ENCODE measurements at places on chromosomes 1 and 21. TPM values are rescaled to one million over a fixed set of nuclear protein-coding genes. Genes with fewer than 3 reads are reported as not detected.

Gene FAM151A
- not detected for total RNA-seq

Gene ZBTB18
- total RNA-seq = 9.9 TPM

Gene BECN2
- not detected for total RNA-seq

Gene FMO2
- total RNA-seq = not detected

GRCh38 chr21:42000908-42001307 lies 9.3 kb downstream of the ZBTB21 start:
- no peak overlapping the region for H3K4me3 ChIP-seq
- H3K4me1 ChIP-seq = peaks cover 4% of the 10 kb centered on the region
- peaks cover 5% of the 10 kb centered on the region for H3K36me3 ChIP-seq
- DNase-seq = no peak
- no peak overlapping the region for H3K27ac ChIP-seq
- no peaks in the 10 kb centered on the region for H3K27me3 ChIP-seq

DNA sequence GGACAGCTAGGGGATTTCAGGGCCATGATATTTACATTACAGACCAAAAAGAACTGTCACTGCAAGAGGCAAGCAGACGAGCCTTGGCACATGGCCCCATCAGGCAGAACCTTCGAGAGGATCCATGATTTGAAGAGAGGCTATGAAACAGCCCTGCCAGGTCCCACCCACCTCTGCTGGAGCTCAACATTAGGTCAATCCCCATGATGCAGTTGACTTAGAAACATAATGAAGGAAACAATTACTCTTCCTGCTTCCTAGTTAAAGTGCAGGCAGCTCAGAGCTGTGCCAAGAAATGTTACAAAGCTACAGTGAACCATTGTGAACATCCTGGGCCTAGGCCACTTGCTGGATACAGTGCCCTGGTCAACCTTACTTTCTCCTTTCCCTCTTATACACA lies 41.7 kb upstream of the PTCH2 start:
- no peak overlapping the region for H3K4me3 ChIP-seq
- H3K4me1 ChIP-seq = no peaks in the 10 kb centered on the region
- DNase-seq = no peak
- no peaks in the 10 kb centered on the region for H3K27me3 ChIP-seq

- H3K4me3 ChIP-seq = no peak overlapping the region
- H3K4me1 ChIP-seq = no peaks in the 10 kb centered on the region
- no peaks in the 10 kb centered on the region for H3K27me3 ChIP-seq
- H3K36me3 ChIP-seq = no peaks in the 10 kb centered on the region
- DNase-seq = no peak
- H3K27ac ChIP-seq = no peak overlapping the region
Observed at GRCh38 chr1:44168520-44169098, 27.2 kb upstream of the KLF18 start.

GRCh38 chr21:15741510-15741909 lies 11.7 kb downstream of the USP25 start:
- peaks cover 77% of the 10 kb centered on the region for H3K4me1 ChIP-seq
- no peaks in the 10 kb centered on the region for H3K27me3 ChIP-seq
- H3K27ac ChIP-seq = no peak overlapping the region
- no peaks in the 10 kb centered on the region for H3K36me3 ChIP-seq

GRCh38 chr1:153168686-153169085 lies 18.0 kb upstream of the SPRR2G start:
- H3K27ac ChIP-seq = no peak overlapping the region
- no peak for DNase-seq
- no peak overlapping the region for H3K4me3 ChIP-seq
- peaks cover 10% of the 10 kb centered on the region for H3K27me3 ChIP-seq
- H3K36me3 ChIP-seq = no peaks in the 10 kb centered on the region

DNA sequence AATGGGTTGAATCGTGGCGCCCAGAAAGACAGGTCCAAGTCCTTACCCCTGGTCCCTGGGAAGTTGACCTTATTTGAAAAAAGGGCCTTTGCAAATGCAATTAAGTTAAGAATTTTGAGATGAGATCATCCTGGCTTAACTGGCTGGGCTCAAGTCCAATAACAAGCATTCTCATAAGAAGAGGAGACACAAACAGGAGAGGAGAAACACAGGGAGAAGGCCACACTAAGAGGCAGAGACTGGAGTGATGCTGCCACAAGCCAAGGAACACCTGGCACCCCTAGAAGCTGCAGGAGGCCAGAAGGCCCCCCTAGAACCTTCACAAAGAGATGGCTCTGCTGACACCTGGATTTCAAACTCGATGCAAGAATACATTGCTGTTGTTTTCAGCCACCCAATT lies 44.6 kb downstream of the PDPN start:
- no peak overlapping the region for H3K27ac ChIP-seq
- DNase-seq = no peak
- H3K36me3 ChIP-seq = no peaks in the 10 kb centered on the region
- H3K4me3 ChIP-seq = no peak overlapping the region
- no peaks in the 10 kb centered on the region for H3K27me3 ChIP-seq
- no peaks in the 10 kb centered on the region for H3K4me1 ChIP-seq

DNA sequence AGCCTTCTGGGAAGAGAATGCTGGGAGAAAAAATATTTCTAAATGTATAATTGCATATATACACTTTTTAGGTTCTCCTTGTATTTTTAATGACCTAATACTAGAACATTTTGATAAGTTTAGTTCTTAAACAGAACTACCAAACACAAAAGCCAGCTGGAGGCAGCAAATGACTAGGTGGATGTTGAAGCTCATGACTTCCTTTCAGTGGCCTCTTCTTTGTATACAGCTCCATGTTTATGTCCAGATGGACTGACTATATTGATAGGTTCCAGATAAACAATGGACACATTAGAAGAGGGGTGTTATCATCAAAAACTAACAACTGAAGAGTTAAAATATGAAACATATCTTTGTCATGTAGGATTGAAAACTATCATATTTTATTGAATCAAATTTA lies 52.5 kb downstream of the LRRC8D start:
- H3K4me3 ChIP-seq = no peak overlapping the region
- H3K36me3 ChIP-seq = no peaks in the 10 kb centered on the region
- no peak overlapping the region for H3K27ac ChIP-seq
- no peaks in the 10 kb centered on the region for H3K27me3 ChIP-seq
- H3K4me1 ChIP-seq = peaks cover 18% of the 10 kb centered on the region

- no peaks in the 10 kb centered on the region for H3K27me3 ChIP-seq
- no peak overlapping the region for H3K4me3 ChIP-seq
- no peaks in the 10 kb centered on the region for H3K4me1 ChIP-seq
- DNase-seq = no peak
Observed at GRCh38 chr1:220219865-220220698, 52.2 kb downstream of the RAB3GAP2 start.

DNA sequence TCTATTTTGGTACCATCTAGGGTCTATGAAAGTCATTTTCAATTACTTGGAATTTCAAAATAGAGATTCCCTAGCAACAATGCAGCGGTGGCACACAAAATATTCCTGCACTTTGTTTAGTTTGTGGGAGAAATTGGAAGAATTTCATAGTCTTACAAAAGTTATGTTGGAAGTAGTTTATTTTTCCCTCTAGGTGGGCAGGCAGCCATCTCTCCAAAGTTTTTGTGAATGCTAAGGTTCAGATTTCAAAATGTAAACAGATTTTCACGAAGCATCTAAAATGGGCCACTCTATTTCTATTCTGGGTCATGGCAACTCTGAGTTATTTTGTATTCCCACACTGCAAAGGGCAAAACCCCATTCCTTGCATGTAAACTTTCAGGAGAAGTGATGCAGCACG lies 8.0 kb downstream of the SMCP start:
- no peaks in the 10 kb centered on the region for H3K36me3 ChIP-seq
- DNase-seq = no peak
- H3K27me3 ChIP-seq = no peaks in the 10 kb centered on the region
- no peak overlapping the region for H3K27ac ChIP-seq

- no peak overlapping the region for H3K4me3 ChIP-seq
- no peaks in the 10 kb centered on the region for H3K27me3 ChIP-seq
- no peaks in the 10 kb centered on the region for H3K4me1 ChIP-seq
Observed at GRCh38 chr1:219130366-219130935, 43.2 kb upstream of the LYPLAL1 start.

DNA sequence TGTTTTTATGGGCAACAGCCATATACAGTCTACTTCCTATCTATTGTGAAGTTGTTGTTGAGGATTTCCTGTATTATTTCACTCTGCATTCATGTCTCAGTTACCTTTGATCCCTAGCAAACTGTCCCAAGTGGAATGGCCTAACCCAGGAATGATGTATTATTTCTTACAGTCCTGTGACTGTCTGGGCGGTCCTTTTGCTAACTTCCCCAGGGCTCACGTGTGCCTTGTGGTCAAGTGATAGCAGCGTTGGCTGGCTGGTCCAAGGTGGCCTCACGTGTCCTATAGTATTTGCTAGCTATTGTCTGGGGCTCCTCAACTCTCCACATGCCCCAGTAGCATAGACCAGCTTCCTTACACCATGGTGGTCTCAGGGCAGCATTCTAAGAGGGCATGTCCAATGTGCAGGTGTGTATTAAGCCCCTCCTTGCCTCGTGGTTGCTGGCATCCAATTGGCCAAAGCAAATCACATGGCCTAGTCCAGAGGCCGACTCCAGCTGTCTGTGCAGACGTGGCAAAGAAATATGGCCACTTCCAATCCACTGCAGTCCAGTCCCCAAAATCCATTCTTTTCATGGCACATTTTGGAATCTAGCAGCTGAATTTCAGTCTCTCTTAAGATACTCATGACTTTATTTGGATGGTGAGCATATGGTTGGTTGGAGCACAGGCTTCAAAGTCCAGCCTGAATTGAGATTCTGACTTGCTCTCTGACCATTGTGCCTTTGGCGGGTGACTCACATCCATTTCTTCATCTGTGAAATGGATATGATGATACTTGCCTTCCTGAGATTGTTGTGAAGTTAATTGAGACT lies 94.1 kb downstream of the GALNT2 start:
- H3K27ac ChIP-seq = peak overlapping the region; percentile 7
- H3K36me3 ChIP-seq = no peaks in the 10 kb centered on the region
- DNase-seq = no peak
- no peak overlapping the region for H3K4me3 ChIP-seq
- H3K4me1 ChIP-seq = no peaks in the 10 kb centered on the region

DNA sequence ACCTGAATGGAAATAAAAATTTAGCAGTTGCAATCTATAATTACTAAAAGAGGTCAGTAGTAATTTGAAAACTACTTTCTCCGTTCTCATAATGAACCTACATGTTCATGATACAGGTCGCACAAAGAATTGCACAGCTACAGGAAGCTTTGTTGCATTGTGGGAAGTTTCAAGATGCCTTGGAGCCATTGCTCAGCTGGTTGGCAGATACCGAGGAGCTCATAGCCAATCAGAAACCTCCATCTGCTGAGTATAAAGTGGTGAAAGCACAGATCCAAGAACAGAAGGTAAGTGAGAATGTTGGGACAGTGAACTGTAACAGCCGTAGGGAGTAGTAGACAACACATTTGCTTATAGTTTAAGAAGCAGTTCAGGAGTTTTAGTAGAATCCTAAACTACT lies 68.8 kb upstream of the BMP8A start:
- H3K4me3 ChIP-seq = no peak overlapping the region
- H3K27me3 ChIP-seq = no peaks in the 10 kb centered on the region
- no peaks in the 10 kb centered on the region for H3K4me1 ChIP-seq
- H3K36me3 ChIP-seq = peaks cover 35% of the 10 kb centered on the region
- DNase-seq = no peak
- H3K27ac ChIP-seq = no peak overlapping the region

GRCh38 chr1:58781541-58782177 lies 2.2 kb downstream of the JUN start:
- H3K27ac ChIP-seq = peak overlapping the region; percentile 99
- H3K4me3 ChIP-seq = peak overlapping the region; percentile 74
- H3K36me3 ChIP-seq = no peaks in the 10 kb centered on the region
- peak; percentile 66 for DNase-seq
- H3K27me3 ChIP-seq = no peaks in the 10 kb centered on the region
- peaks cover 19% of the 10 kb centered on the region for H3K4me1 ChIP-seq

GRCh38 chr1:86396498-86396890 lies 371 bp upstream of the ODF2L start:
- peak overlapping the region; percentile 81 for H3K27ac ChIP-seq
- H3K36me3 ChIP-seq = no peaks in the 10 kb centered on the region
- peak overlapping the region; percentile 79 for H3K4me3 ChIP-seq
- H3K4me1 ChIP-seq = peaks cover 21% of the 10 kb centered on the region

GRCh38 chr1:14254251-14254650 lies 344.2 kb upstream of the KAZN start:
- no peak overlapping the region for H3K4me3 ChIP-seq
- no peak for DNase-seq
- H3K4me1 ChIP-seq = no peaks in the 10 kb centered on the region
- no peaks in the 10 kb centered on the region for H3K36me3 ChIP-seq
- H3K27ac ChIP-seq = no peak overlapping the region

DNA sequence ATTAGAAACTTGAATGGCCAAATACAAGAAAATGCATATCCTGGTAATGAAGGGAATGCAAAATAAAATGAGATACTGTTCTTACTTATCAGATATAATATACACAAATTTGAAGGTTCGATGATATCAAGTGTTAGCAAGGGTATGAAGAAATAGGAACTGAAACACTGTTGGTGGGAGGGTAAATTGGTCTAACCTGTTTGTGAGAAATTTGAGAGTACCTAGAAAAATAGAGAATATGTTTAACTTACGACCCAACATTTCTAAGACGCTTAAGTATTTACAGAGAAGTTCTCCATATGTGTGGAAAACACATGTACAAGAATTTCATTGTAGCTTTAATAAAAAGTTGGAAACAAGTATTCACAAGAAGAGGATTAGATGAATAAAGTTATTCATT lies 25.9 kb downstream of the ATG4C start:
- no peak for DNase-seq
- no peak overlapping the region for H3K4me3 ChIP-seq
- no peaks in the 10 kb centered on the region for H3K4me1 ChIP-seq
- H3K27me3 ChIP-seq = no peaks in the 10 kb centered on the region

GRCh38 chr21:33383056-33383888 lies 19.9 kb upstream of the IFNGR2 start:
- no peaks in the 10 kb centered on the region for H3K36me3 ChIP-seq
- peak overlapping the region; percentile 54 for H3K4me3 ChIP-seq
- peaks cover 60% of the 10 kb centered on the region for H3K4me1 ChIP-seq
- no peak overlapping the region for H3K27ac ChIP-seq
- peaks cover under 1% of the 10 kb centered on the region for H3K27me3 ChIP-seq

DNA sequence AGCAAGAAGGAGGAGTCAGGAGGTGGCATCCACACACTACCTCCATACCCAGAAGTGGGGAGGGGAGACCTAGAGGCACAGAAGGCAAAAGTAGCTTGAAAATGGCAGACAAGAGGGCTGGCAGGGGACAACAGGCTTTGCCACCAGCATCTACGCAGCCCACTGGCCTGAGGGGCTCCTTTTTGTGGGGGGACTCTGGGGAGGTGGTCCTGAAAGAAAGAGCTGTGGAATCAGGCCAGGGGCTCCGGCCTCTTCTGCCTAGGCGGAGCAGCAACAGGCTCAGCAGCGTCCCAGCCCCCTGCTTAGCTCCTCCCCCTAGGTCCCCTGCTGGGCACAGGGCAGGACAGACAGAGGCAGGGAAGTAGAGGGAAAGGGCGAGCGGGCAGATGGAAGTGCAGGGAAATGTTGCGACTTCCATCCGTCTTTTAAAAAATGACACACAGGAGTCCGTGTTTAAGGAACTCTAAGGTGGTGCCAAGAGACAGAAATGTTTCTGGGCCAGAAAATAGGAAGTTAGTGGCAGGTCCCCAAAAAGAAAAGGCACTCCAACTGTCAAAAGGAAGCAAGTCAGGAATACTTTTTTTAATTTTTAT lies 10.0 kb upstream of the LEFTY2 start:
- H3K27ac ChIP-seq = no peak overlapping the region
- H3K4me3 ChIP-seq = no peak overlapping the region
- no peaks in the 10 kb centered on the region for H3K36me3 ChIP-seq
- H3K4me1 ChIP-seq = no peaks in the 10 kb centered on the region

Data from CD8-positive, alpha-beta memory T cell (primary cell).